Amygdala (tissue), 56 donors: ENCODE measurements at places on chromosomes 5 and 9.

- DNase-seq = no peak
Measured at GRCh38 chr5:69209602-69210001, 20.2 kb downstream of the CENPH start.

- no peak for DNase-seq
Measured at GRCh38 chr5:35383041-35383440, 152.8 kb upstream of the PRLR start.

- DNase-seq = no peak
Measured at GRCh38 chr5:77921094-77921768, 145.1 kb upstream of the TBCA start.

- no peak for DNase-seq
Measured at GRCh38 chr5:179901915-179902762, 5.6 kb downstream of the TBC1D9B start.

- no peak for DNase-seq
Measured at GRCh38 chr9:124040186-124040931, 28.8 kb downstream of the LHX2 start.

- no peak for DNase-seq
Measured at GRCh38 chr5:157306692-157307471, 41.0 kb downstream of the CYFIP2 start.

DNA sequence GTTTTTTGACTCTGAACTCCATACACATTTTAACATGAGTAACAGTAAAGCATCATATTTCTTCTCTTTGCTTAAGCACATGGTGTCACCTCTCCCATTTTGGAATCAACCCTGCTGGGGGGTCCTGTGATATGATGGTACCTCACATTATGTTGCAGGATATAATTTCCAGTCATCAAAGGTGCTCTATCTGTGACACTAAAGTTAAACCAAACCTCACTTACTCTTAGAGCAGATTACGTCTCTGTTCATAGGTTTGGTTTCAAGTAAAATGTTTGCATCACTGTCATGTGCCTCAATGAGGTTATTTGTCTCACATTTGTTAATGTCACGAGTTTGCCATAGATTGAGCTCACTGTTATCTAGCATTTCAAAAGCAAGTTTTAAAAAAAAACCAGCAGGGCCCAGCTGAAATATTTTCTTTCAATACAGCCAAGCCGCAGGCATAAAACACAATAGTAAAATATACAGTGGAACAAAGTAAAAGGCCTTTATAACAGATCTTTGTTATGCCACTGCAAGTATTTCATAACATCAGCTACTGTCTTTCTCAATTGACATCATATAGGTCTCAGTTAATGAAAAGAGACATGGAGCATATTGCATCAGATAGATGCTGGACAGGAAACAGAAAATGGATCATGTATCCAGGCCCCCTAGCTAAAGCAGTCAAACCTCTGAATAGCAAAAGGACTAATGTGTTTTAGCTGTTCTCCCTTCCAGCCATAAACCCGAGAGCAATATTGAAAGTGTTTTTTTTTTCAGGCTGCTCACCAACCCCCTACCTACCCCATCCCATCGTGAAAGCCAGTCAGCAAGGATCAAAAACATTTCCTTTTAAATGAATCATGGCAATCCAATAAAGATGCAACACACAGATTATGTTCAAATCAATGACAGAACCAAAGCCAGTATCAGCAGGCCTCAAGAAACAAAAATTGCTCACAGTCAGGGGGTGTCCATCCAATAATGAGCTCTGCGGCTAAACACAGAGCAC is 182.1 kb upstream of the ITGA1 start:
- no peak for DNase-seq

- no peak for DNase-seq
Measured at GRCh38 chr5:21654556-21654955, 1198.6 kb downstream of the CDH12 start.

DNA sequence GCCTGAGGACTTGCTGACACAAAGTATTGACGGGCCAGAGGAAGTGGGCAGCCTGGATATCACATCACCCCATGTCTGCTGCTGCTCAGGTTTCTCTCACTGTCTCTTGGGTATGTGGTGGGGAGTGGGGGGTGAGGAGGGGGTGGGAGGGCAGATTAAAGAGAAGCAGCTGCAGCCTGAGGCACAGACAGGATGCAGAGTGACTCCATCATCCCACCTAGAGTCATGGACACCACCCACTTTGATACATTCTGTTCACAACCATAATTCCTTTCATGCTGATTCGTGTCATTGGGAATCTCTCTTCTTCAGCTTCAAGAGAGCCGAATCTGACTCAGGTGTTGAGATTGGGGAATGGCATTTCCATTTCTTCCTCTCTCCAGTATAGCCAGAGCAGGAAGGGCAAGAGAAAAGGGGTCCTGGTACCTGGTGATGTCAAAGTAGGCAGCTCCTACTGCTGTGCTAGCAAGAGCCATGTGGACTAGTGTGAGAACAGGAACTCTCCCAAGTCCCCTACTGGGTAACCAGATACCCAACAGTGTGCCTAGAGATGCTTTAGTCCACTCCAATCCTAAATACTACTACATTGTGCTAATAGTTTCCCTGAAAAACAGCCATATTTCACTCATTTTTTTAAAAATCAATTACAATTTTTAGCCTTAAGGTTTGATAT is 22.4 kb downstream of the GRAMD2B start:
- DNase-seq = no peak

DNA sequence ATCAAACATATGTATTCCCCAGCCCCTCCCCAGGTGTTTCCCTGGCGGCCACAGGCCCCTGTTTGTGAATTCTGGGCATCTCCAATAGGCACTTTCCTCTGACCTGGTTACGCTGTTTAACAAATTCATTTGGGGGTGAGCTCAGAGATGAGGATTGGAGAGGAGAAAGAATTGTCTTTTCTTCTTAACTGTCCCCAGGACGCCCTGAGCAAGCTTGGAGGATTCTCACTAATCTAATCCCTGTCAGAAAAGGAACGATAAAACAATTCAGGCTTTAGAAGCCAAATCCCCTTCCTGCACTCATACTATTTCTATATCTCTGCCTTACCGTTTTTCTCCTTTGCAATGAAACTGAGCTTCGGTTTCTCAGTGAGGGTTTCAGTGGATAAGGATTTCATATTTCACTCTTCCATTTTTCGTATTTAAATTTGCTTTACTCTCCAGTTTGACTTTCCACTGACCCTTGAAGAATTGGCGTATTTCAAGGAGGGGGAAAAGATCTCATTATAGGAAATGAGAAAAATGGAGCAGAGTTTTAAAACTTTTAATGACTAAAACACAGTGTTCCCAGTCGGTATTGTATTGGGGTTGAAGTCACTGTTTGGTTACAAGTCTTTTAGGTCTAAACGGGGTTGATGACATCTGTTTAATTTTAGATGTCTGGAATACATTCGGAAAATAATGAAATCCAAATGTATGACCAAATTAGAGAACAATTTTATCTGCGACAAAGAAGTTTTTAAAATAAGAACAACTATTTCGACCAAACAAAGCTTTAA is 180.1 kb downstream of the MACROH2A1 start:
- no peak for DNase-seq

- DNase-seq = no peak
Measured at GRCh38 chr5:111121926-111122325, 29.8 kb downstream of the WDR36 start.

DNA sequence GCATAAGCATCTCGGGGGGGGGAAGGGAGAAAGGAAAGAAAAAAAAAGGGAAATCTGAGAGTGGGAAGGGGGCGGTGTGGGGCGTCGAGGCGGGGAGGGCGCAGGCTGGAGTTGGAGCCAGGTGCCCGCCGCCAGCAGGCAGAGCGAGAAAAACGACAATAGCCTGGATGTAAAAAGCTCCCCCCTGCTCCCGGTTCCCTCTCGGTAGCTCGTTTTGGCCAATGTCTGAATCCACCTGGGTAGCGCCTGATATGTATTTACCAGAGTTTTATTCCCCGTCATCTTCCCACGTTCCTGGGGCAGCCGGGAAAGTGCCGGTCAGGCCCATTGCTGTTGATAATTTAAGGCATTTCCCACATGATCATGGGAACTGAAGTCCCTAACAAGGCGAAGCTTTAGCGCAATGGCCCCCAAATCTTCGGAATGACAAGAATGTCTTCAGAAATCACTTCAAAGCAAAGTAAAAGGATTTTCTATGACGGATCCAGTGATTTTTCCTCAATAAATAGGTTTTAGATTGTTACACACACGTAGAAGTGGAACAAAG is 3.0 kb upstream of the OTP start:
- no peak for DNase-seq

DNA sequence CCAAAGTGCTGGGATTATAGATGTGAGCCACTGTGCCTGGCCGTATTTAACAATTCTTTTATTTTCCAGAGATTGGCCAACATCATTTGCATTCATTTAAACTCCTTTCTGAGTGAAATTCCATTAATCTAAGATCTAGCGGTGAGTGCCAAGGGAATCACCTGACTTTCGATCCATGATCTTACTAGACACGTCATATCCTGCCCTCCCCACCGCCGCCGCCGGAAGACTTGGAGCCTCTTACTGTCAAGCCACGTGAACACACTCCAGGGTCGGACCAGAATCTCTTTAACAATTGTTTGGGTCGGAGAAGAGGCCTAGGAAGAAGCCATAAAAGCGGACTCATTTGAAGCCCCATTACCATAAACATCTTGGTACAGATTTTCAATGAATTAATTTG is 12.9 kb downstream of the INPP5E start:
- no peak for DNase-seq
